ENCODE measurements at places on chromosomes 5 and 9.

- DNase-seq = no peak
These were observed 27.1 kb downstream of the GRAMD2B start for GRCh38 chr5:126450346-126450745.

DNA sequence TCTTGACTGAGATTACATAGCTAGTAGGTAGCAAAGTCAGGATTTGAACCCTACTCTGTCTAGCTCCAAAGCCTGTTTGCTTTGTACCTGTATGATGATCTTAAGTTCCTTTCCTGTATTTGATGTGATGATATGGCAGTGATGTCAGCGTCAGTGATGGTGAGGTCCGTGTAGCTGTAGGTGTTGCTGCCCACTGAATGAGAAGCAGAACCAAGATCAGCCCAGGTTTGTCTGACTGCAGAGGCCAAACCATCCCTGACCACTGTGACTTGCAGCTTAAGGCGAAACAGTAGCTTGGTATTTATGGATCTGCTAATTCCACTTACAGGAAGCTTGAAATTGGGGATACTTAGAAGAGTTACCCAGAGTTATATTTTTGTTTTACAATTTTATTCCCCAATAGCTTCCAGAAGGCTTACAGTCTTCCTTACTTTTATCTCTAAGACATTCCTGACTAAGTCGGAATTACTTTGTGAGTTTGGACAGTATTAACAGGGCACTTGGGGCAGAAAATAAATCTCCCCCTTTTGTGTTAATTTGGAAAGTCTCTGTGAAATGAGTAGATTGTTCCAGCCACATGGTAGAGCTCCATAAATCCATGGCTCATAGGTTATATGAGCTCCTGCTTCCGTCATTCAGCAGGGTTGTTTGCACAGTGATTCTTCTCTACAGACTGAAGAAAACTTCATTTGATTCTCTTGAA, 273.4 kb downstream of the NR3C1 start:
- DNase-seq = no peak

DNA sequence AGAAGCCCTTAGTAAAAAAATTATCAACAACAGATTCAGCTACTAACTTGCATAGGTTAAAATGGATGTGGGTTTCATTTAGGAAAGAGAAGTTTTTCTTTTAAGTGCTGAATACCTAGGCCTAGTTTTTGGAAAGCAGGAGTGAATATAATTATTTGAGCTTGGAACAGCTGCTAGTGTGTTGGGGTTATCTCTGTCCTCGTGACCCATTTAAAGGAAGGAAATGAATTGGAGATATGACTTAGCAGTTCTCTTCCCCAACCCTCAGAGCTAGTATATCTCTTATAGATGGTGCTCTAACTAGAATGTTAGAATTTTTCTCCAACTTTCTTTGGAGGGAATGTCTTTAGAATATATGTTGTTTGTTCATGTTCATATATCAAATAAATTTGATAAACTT, 38.6 kb downstream of the ZNF366 start:
- DNase-seq = no peak

DNA sequence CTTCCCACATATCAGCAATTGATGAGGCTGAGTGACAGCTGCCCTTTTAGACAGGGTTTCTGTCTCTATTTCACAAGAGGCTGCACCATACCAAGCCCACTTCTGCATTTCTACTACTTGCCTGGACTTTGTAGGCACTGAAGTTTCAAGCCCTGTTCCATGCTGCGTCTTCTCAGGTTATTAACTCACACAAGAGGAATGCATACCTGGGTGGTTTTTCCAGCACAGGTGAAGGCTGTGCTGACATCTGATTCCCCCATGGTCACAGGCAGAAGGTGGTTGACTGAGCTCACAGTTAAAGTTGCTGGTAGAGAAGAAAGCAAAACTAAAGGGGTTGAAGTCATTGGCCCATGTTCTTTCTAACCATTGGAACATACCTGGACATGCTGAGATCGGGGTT, 86.6 kb downstream of the MAMDC2 start:
- no peak for DNase-seq

DNA sequence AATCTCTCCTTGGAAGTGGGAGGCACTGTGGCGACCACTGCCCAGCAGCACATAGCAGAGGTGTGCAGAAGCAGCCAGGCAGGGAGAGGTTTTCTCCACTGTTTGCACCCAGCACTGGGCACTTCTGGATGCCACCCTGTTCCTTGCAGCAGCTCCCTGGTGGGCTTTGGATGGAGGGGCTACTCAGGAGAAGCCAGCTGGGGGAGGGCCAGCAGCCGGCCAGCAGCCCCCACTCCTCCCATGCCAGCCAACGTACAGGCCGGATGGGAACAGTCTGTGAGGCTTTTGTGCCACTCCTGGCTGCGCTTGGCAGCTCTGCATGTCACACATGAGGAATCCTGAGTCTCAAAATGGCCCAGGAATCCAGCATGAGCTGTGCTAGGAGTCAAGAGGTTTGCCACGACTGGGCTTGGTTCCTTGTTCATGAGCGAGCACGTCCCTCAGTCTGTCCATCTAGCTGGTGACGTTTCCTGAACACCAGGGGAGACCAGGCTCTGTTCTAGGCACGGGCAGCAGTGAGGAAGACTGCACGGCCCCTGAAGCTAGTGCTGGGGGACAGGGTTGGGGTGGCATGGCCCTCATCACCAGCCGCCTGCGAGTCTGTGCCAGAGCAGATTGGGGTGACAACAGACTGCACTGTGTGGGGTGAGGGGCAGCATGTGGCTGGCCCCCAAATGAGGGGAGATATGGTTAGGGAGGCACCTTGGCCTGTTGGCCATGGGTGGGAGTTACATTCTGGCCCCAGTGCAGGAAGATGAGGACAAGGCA, 10.1 kb downstream of the PHF2 start:
- DNase-seq = no peak

DNA sequence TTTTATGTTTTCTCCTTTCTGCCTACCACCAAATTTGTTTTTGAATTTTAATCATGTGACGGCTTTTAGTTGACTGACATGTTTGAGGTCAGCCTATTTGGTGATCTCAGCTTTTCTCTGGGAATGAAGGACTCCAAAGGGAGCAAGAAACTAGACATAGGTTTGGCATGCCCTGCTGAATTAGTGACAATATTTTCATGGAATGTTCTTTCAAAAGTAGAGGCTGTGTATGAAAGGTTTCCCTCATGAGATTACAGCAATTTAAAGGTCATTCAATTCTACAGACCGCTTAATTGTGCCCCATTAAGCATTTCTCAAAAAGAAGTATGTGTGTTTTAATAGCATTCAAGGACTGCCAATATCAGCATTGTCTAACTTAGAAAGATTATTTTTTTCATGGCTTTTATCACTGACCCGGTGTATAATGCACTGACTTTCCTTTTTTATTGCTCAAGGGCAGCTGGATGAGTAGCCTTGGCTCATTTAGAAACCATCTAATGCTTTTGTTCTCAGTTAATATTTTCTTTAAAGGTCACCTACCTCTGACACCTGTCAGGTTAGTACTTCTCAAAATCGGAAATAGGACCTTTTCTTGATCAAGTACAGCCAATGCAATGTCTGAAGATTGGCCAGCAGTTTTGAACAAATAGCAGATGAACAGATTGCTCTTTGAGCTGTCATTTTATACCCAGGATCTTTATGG, 8.1 kb upstream of the MLLT3 start:
- DNase-seq = no peak

- no peak for DNase-seq
These were observed 1.2 kb downstream of the JAK2 start for GRCh38 chr9:4986296-4986695.

GRCh38 chr9:134059661-134060395, 8.0 kb downstream of the BRD3 start:
- no peak for DNase-seq

DNA sequence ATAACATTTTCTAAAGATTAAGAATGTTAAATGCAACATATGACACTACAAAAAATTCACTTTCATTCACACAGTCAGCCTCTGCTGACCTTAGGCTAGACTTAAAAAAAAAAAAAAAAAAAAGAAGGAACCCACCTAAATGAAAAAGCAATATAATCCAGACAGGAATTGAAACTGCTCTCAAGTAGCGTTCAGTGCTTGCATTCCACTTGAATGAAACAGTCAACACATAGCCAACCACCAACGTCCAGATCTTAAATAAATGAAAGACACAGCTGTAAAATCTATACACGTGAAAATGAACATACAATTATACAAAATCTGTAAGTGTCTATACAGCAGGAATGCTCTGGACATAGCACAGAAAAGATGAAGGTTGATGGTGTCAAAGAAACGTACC, 11.4 kb downstream of the TMEM245 start:
- no peak for DNase-seq

GRCh38 chr5:88984040-88984439, 101.1 kb upstream of the MEF2C start:
- DNase-seq = no peak

DNA sequence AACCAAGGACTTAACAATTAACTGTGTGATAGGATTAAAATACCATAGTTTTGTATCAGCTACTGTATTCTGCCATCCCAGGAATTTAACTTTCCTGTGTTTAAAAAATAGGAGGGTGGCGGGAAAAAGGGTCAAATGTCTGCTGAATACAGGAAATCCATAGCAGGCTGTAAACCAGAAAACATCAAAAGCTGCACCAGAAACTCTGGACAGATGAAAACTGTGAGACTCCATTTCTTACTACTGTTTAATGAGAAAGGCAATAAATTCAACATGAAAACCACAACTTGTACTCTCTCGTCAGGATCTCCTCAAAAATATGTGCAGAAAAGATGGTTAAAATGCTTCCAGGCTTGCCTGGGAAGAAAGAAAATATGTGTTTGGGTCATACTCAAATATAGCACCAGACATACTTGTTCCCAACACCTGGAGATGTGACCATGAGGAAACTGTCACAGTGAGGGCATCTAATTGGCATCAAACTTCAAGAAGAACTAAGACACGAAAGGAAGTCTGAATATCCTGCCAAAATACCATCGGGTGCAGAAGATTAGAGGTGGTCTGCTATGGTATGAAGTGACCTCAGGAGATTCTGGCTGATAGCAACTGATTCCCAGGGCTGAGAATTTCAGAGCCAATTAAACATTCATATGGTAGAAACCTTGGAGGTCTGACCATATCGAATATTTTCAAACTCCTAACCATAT, 164.7 kb upstream of the TARS1 start:
- no peak for DNase-seq

- DNase-seq = no peak
These were observed 7.7 kb downstream of the NR3C1 start for GRCh38 chr5:143395638-143396352.

- DNase-seq = no peak
These were observed 33.2 kb upstream of the DMXL1 start for GRCh38 chr5:119037496-119038215.

DNA sequence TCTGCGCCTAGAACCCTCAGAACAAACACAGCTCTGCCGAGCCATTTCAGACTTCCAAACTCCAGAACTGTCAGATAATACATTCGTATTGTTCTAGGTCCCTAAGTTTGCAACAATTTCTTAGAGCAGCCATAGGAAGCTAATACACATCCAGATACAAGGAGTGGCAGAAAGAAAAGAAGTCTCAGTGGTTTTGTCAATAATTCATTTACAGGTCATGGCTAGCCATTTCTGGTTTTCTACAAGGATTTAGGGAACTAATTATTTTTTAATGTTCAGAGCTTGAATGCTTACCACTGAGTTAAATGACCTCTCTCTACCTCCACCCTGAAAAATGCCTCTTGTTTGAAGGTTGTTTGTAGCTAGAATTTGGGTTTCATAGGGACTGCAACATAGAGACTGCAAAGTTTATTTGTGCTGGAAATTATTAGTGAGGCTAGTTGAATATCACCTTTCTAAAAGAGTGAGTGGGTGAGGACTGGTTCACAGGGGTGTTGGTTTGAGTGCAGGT, 15.5 kb upstream of the ERMP1 start:
- DNase-seq = no peak

DNA sequence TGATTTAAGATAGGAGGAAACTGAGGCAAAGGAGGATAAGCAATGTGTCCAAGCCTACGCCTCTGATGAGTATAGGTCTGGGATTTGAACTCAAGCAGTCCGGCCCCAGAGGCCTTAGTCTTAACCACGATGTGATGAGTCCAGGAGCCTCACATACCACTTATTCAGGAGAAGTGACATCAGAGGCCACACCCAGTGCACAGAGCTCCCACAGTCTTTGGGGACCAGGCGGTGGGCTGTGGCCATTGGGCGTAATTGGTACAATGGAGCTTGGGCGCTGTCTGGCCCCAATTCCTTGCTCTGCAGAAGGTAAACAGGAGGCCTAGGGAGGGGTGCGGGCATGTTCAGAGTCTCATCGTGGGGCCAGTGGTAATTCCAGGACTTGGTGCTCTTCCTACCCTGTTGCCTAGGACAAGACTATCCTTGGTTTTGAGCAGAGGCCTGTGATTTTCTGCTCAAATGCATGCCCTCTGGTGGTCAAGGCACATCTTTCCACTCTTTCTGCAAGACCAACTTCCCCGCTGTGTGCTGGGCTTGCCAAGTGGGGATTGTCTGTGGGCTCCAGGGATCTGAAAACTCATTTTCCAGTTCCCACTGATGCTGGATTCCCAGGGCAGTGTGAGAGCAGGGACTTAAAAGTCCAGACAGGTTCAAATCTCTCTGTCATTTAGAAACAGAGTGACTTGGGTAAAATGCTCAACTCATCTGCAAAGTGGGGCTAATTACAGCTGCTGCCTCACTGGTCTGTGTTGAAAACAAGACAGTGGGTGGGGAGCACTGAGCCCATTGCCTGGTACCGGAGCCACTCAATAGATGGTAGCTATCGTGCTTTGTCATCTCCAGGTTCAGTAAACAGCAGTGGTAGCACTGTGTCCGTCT, 15.8 kb downstream of the NDST1 start:
- no peak for DNase-seq

DNA sequence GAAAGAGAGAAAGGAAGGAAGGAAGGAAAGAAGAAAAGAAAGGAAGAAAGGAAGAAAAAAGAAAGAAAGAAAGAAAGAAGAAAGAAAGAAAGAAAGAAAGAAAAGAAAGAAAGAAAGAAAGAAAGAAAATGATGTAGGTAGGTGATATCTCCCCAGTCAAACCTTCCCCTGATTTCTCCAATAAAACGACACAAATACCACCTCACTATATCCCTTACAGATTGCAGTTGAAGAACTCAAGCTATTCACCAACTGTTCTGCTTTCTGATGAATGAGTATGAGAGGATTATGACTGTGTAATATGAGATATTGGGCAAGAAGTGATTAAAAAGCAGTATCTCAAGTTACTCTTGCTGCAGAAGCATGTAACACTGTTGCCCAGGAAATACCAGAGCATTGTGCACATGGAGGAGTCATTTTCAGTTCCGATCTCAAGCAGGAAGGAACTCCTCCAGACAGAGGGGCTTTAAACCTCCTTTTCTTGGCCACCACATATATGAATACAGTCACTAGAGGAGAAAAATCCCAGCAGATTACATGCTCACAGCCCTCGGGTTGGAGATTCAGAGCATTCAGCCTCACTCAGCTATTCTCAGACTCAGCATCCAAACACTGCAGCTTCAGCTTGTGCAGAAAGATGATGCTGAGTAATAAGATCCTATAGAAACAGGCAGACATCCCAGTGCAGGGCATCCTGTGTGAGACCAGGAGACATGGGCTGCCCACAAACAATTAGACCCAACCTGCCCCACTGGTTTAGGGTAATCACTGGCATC, 61.4 kb downstream of the UGCG start:
- no peak for DNase-seq

DNA sequence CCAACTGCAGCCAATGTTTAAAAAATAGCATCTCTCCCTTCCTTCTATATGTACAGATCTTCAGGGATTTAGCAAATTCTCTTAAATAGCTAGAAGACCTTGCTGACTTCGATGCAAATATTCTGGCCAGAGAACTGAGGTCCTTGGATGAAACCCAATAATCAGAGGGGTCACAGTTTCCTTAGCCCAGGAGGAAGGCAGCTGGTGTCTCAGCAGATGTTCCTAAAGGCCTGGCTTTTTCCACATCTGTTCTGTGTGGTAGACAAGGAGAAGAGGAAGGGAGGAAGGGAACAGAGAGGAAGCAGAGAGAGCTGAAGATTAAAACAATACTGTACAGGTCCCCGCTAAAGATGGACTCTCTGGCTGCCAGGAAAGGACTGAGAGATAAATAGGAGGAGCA, 33.1 kb downstream of the BOD1 start:
- DNase-seq = no peak

Data from stimulated activated CD8-positive, alpha-beta memory T cell treated with anti-CD3 and anti-CD28 coated beads, Interleukin-4, amount 100 ng/mL, for 4 hours (primary cell).